ENCODE measurements at places on chromosomes 7 and 10.

DNA sequence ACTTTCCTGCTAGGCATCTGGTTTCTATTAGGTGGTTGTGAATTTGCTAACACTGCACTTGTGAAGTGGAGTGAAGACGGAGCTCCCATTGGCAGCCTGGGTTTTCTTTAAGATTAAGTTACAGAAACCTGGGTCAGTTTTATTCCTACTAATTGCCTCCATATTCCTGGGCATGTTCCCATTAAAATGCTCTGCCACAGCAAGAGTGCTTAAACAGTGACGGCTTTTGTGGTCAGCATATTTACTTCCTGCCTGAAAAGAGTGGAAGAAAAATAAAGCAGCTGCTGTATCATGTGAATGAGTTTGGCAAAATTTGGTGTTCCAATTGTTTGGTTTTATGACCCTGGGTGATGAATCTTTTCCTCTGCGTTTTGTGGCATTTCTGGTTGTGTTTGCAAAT is 96.9 kb upstream of the PLXDC2 start:
- DNase-seq = no peak

DNA sequence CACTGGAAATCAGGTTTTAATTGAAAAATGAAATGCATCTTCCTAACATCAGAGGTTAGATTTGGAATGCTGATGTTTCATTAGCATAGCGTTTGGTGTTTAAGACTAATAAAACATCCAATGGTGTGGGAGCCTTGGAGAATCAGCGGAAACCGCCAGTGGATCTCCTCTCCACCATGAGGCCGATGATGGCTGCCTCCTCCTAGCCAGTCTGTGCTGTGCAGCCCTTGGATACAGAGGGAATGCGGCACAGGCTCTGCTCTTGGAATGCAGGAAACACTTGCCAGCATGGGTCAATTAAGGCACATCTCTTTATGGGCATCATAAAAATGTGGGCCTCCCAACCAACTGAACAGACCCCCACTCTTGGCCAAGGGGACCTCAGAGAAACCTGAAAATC is 259.9 kb downstream of the GLRX3 start:
- DNase-seq = no peak

GRCh38 chr10:11009471-11010308 is 8.0 kb upstream of the CELF2 start:
- DNase-seq = no peak

DNA sequence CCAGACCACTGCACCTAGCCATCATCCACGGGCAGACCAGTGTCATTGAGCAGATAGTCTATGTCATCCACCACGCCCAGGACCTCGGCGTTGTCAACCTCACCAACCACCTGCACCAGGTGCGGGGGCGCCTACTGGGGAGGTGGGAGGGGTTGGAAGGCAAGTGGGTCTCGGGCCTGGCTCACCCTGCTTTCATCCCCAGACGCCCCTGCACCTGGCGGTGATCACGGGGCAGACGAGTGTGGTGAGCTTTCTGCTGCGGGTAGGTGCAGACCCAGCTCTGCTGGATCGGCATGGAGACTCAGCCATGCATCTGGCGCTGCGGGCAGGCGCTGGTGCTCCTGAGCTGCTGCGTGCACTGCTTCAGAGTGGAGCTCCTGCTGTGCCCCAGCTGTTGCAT is 4.6 kb downstream of the NFKB2 start:
- no peak for DNase-seq

- no peak for DNase-seq
Measured at GRCh38 chr7:1883031-1883761, 213.1 kb downstream of the ELFN1 start.

DNA sequence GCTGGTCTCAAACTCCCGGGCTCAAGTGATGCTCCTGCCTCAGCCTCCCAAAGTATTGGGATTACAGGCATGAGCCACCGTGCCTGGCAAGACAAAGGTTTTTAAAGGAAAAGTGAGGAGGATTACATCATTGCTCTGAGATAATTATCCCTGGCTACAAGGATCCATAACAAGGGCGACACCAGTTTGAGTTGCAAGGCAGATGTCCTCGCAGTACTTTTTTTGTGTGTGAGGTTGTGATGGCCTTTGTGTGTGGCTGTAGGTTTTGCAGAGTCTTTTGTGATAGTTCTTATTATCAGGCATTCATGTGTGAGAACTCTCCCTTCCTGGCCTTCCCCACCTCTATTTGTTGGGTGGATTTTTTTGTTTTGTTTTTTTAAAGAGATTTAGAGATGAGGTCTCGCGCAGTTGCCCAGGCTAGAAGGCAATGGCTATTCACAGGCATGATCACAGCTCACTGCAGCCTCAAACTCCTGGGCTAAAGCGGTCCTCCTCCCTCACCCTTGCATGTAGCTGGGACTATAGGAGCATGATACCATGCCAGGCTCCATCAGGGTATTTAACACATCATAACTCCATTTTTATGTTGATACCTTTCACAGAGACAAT is 10.0 kb downstream of the BTBD16 start:
- no peak for DNase-seq

GRCh38 chr7:45367026-45367425 is 207.1 kb upstream of the ADCY1 start:
- DNase-seq = no peak

All from GM20000 (cell line).